ENCODE measurements at places on chromosomes 5 and 9. TPM values are rescaled to one million over a fixed set of nuclear protein-coding genes. Genes with fewer than 3 reads are reported as not detected.

IFNA13 gene
- total RNA-seq, result not detected

NUTM2G gene
- total RNA-seq, result not detected

FAM120AOS gene
- total RNA-seq, result 23.7 TPM

ANKRD34B gene
- not detected for total RNA-seq

CEL gene
- total RNA-seq, result 20,421 TPM

RANBP3L gene
- 0.16 TPM for total RNA-seq

CDC25C gene
- not detected for total RNA-seq

MTX3 gene
- total RNA-seq, result 6.7 TPM

C5orf58 gene
- total RNA-seq, result not detected

PRR16 gene
- 0.58 TPM for total RNA-seq

FGD3 gene
- 6.7 TPM for total RNA-seq

SPATA31A1 gene
- total RNA-seq, result not detected

ADCY2 gene
- 1.1 TPM for total RNA-seq

UNC5A gene
- total RNA-seq, result 0.39 TPM

ARL14EPL gene
- not detected for total RNA-seq

ADGRD2 gene
- total RNA-seq, result not detected

SKP2 gene
- total RNA-seq, result 3.3 TPM

All from pancreas (tissue), 10 donors.